ENCODE measurements at places on chromosomes 2 and 18.

- no peak for DNase-seq
These were observed 1088.1 kb upstream of the PIK3C3 start for GRCh38 chr18:40866968-40867367.

GRCh38 chr2:62270728-62271127 lies 74.8 kb downstream of the B3GNT2 start:
- no peak for DNase-seq

DNA sequence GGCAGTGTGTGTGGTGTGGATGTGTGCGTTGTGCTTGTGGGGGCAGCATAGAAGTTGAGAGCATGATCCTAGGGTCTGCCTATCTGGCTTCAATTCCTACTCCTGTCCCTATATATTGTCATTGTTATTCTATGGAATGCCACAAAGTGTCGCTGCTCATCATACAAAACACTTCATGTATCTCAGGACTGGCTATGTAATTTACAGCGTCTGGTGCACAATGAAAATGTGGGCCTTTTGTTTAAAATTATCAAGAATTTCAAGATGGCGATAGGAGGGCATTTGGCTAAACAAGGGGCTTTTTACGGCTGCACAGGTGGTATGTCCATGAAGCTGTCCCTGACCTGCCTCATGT lies 3.4 kb downstream of the SERPINB2 start:
- peak; percentile 5 for DNase-seq

DNA sequence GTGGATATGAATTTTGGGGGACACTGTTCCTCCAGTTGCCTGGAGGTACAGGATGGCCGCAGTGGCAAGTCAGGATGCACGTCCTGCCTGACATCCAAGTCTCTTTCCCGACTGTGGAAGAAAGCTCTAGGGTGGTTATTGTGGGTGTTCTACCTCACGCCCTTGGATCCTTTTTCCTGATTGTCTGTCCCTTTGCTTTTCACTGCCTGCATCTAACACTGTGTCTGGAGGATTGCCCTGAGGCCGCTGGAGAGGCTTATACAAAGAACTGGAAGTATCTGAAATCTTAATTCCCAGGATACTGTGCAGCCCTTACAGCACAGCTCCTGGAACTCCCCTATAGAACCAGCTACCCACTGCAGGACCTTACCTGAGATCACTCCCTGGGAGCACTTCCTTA lies 250.5 kb downstream of the TFCP2L1 start:
- DNase-seq, result no peak

DNA sequence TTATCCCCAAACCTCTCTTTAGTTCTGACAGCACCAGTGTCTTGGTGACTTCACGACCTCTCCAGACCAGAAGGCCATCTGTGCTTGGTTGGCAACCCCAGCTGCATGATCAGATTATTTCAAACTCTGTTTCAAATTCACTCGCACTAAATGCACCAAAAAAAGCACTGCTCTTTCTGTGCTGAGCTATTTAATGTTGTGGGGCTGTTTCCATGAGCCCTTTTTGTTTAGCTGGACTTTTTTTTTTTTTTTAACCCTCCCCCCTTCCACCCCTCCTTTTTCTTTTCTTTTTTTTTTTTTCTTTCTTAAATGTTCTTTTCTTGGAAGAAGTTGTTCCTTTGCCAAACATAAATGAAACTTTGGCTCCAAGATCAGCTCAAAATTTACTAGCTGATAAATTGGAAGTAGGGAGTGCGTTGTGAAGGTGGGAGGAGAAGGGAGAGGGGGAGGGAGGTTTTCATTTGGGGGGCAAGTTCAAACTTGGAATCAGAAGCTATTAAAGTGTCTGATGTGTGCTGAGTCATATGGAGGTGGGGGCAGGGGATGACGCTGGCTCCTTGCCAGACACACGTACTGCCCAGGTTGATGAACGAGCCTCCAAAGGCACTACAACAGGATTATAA lies 543.0 kb upstream of the TNP1 start:
- no peak for DNase-seq

All from activated CD4-positive, alpha-beta T cell treated with anti-CD3 and anti-CD28 coated beads, Interleukin-2, Interleukin-6, amounts not matched to agents 100 ng/mL and 50 ng/mL, durations not matched to agents 16 hours and 8 hours (primary cell).